ENCODE measurements at places on chromosomes 3 and 15. TPM values are rescaled to one million over a fixed set of nuclear protein-coding genes. Genes with fewer than 3 reads are reported as not detected.

Gene CCNDBP1
- 65.8 TPM for total RNA-seq

Gene RETNLB
- not detected for total RNA-seq

Gene ENTPD3
- total RNA-seq, result not detected

Gene PAK6
- total RNA-seq, result 0.47 TPM

Gene ADAMTS17
- total RNA-seq, result 4.1 TPM

Gene SRP14
- 145 TPM for total RNA-seq

Gene CD86
- total RNA-seq, result 1.9 TPM

Gene PATL2
- total RNA-seq, result 20.5 TPM

Gene CALML4
- total RNA-seq, result 13.5 TPM

Gene TTLL13
- total RNA-seq, result 0.45 TPM

Gene CILP
- total RNA-seq, result 0.04 TPM

Gene XCR1
- total RNA-seq, result not detected

Gene SOX14
- not detected for total RNA-seq

Gene SYNPR
- total RNA-seq, result not detected

Gene PRSS50
- total RNA-seq, result not detected

Gene LRTM1
- total RNA-seq, result not detected

Gene GOLGA8O
- total RNA-seq, result 5.0 TPM

Gene CHRD
- total RNA-seq, result not detected

Gene HRG
- total RNA-seq, result not detected

Gene COMMD2
- total RNA-seq, result 30.9 TPM

Gene GPR149
- not detected for total RNA-seq

Gene NPAP1
- total RNA-seq, result not detected

Gene PARP9
- total RNA-seq, result 186 TPM

Gene SNURF
- 16.3 TPM for total RNA-seq

Gene CLDN11
- not detected for total RNA-seq

Gene PCYT1A
- total RNA-seq, result 69.5 TPM

Gene KBTBD12
- total RNA-seq, result not detected

Gene DPPA2
- total RNA-seq, result not detected

Gene PRR20G
- not detected for total RNA-seq

Gene BTLA
- total RNA-seq, result 47.5 TPM

Gene CCR3
- not detected for total RNA-seq

Gene SCG5
- total RNA-seq, result 2.5 TPM

Gene AP3B2
- total RNA-seq, result not detected

Gene ETFA
- 82.9 TPM for total RNA-seq

Gene ERICH6
- total RNA-seq, result 0.81 TPM

Gene NRROS
- total RNA-seq, result 36.6 TPM

Gene BHLHE40
- total RNA-seq, result 105 TPM

Gene ACSBG1
- not detected for total RNA-seq

Gene SRGAP3
- 4.0 TPM for total RNA-seq

Gene CAND2
- total RNA-seq, result 0.84 TPM

Gene LMAN1L
- 0.87 TPM for total RNA-seq
